Esophagus muscularis mucosa (tissue), 4 donors: ENCODE measurements at places on chromosomes 2 and 18. TPM values are rescaled to one million over a fixed set of nuclear protein-coding genes. Genes with fewer than 3 reads are reported as not detected.

Gene RPRM
- 3.3 TPM for total RNA-seq

Gene SCG2
- total RNA-seq, result 2.1 TPM

- DNase-seq, result no peak
These were observed 38.9 kb downstream of the METAP1D start for GRCh38 chr2:172038604-172039003.

DNA sequence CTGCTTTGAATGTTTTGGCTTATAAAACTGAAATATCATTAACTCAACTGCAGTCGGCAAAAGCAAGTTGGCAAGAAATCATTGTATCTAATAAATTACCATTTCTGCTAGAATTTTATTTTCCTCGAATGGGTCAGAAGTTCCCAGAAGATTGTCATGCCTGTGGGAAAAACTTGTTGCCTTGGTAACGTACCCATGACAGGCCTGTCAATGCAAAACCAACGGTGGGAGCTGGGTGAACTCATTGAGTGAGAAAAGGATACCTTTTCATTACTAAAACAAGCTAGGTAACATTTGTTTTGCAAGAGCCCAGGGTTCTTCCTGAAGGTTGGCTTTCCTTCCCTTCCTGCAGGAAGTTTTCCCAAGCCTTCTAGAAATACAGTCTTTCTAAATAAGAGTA is 9.5 kb downstream of the PLB1 start:
- no peak for DNase-seq

- no peak for DNase-seq
These were observed 120.3 kb downstream of the INO80D start for GRCh38 chr2:205965707-205966106.

- no peak for DNase-seq
These were observed 154.3 kb downstream of the PLCL1 start for GRCh38 chr2:197958592-197959150.

DNA sequence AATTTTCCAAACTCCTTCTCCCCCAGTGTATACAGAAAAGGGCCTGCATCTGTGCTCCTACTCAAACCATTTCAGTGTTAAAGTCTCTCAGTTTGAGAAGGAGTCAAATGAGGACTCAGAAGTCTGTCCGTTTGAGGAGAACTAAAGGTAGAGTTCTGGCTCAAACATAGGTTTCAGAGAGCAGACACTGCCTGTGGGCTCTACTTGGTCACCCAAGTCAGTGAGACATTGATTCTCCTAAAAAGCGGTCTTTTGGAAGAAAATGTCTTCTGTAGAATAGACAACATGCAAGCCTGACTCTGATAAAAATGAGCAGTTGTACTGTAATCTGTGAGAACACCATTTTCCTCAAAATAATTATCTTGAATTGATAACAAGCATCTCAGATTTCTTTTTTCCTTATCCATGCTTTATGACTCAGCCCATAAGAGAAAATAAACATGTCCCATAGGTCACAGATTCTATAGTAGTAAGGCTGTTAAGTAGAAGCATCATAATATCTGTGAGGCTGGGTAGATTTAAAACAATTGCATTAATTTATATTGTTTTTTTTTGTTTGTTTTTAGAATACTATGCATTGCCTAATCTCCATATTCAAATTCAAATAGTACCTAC is 82.8 kb downstream of the ASXL3 start:
- DNase-seq, result no peak
